Mucosa of descending colon (tissue), 3 donors: ENCODE measurements at places on chromosomes 13 and 19.
A peak's percentile ranks its signal among the peaks of the same experiment; 100 is the strongest.

GRCh38 chr13:48500652-48501197, 32.2 kb downstream of the RCBTB2 start:
- no peak for DNase-seq

- no peak for DNase-seq
Measured at GRCh38 chr13:81133066-81133465, 792.1 kb upstream of the SPRY2 start.

DNA sequence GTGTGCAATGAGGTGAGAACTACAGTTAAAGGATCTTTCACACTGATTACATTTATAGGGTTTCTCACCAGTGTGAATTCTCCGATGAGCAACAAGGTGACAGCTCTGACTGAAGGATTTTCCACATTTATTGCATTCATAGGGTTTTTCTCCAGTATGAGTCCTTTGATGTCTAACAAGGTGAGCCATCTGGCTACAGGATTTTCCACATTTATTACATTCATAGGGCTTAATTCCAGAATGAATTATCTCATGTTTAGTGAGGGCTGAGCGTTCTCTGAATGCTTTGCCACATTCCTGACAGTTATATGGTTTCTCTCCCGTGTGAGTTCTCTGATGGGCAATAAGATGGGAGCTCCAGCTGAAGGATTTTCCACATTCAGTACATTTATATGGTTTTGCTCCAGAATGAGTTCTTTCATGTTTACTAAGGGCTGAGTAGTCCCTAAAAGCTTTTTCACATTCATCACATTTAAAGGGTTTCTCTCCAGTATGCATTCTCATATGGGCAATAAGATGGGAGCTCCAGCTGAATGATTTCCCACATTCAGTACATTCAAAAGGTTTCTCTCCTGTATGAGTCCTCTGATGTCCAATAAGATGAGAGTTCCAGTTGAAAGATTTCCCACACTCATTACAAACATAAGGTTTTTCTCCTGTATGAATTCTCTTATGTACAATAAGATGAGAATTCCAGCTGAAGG, 4.4 kb upstream of the C19orf18 start:
- no peak for DNase-seq

DNA sequence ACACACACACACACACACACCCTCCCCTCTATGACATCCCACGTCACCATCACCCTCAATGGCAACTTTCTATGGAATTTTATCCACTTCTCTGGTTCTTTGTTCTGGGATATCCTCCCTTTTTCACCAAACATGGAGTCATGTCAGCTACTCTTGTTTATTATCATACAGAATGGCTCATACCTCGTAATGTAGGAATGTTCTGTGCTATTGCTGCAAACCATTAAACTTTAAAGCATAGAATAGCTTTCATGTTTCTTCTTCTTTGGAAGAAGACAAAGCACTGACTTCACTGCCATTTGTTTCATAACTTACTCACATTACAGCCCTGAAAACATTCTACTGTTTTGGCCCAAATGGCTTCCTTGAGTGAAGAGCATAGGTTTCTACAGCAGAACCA, 163.4 kb downstream of the FOXO1 start:
- no peak for DNase-seq

DNA sequence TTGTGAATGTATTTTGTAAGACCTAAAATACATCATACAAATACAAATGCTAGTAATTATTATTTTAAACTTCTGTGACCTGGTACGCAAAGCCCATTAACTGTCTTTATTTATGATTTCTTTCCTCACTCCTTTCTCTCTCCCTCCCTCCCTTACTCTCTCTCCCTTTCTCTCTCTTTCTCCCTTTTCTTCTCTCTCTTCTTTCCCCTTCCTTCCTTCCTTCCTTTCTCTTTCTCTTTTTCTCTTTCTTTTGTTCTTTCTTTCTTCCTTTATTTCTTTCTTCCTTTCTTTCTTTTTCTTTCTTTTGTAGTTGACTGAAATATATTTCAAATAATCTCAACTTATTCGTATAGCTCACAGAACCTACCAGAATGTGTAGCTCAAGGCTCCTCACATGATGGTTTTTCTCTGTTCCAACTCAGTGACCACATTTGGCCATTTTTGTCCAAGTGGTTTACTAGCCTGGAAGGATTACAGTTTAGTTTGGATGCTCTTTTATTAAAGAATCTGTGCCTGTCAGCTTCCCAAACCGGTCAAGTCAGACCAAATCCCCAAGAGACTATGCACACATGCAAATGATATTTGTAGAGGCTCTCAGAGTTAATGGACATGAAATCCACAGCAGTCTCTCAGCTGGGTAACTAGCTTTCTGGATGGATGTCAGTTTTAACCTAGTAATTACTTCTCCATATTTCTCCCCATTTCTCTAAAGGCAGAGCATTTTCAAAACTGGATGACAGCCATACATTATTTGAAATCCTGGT, 71.7 kb downstream of the POSTN start:
- no peak for DNase-seq

DNA sequence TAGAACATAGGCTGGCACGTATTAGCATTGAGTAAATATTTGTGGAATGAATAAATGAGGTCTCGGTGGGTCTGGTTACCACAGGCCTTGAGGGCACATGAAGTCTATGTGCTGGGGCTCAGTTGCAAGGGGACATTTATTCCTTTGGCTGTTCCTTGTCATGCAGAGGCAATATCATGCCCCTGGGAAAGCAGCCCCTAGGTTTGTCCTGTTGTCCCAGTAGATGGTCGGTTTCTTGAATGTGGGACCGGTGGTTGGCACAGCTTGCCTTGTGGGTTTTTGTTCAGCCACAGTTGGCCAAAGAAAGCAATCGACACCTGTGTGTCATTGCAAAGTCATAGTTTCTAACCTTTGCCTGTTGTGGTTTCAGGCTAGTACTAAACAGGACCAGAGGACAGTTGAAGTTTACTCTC, 24.7 kb upstream of the GPR183 start:
- no peak for DNase-seq

- DNase-seq = no peak
Measured at GRCh38 chr19:19355606-19356139, 35.0 kb downstream of the MAU2 start.

DNA sequence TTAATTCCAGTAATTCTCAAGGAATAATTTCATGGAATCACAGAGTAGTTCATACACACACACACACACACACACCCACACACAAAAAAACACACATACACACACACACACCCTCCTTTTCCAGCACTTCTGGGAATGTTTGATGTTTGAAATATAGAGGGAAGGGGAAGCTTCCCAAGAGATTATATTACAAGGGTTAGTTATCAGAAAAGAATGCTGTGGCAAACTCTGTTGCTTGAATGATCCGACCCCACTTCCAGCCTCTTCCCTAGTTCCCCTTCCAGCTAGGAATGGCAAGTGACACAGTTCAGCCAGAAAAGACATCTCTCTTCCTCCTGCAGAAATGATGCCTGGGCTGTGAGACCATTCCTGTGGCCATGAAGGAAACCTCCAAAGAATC, 49.9 kb downstream of the KCTD12 start:
- DNase-seq = no peak

DNA sequence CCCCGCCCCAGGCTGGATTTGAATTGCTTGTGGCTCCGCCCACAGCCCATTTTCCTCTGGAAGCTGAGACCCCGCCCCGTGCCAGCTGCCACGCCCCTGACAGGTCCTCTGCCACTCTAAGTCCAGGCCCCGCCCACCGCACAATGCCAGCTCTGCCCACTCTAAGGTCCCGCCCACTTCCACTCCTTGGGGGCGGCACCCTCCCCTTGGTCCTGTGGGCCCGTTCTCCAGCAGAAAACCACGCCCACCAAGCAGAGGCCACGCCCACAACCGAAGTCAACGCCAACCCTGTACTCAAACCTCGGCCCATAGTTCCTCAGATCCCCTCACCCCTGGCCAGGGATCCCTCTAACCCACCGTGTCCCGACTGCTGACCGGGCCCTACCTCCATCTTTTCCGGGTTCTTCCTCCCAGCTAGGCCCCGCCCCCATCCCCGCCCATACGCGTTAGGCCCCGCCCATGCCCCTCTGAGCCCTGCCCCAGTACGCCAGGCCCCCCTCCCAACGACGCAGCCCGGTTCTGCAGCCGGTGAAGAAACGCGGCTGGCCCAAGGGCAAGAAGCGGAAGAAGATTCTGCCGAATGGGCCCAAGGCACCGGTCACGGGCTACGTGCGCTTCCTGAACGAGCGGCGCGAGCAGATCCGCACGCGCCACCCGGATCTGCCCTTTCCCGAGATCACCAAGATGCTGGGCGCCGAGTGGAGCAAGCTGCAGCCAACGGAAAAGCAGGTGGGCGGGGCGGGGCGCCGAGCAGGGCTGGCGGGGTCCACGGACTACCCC, 1.3 kb downstream of the HMG20B start:
- DNase-seq = peak; percentile 98

DNA sequence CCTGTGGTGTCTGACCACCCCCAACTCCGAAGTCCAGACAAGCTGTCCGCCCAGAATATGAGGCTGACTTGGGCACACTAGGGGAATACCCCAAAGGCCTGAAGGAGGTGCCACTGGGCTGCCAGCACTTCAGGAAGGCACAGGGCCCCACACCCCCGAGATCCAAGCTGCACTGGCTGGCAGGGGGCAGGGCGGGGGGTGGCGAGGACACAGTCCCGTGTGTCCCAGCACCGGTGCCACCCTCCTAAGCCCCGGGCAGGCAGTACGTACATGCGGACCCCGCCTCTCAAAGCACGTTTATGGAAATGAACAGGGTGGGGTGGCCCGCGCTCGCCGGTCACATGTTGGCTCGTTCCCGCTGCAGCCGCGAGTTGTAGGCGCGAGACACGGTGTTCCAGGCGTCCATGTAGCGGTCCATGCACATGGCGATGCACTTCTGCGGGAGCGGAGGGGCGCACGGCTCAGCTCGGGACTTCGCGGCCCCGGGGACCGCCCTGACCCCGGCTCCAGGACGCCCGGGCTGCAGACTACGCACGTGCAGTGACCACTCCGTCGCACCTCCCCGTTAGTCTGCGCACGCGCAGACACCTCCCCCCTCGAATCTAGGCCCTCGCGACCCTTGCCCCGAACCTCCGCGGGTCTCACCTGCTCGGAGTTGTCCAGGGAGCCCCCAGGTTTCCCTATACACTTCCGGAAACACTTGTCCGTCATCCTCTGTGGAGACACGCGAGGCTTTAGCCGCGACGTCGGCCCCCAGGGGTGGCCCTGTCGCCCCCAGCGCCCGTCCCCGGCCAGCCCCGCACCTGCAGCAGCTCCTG, 566 bp downstream of the TIMM13 start:
- DNase-seq = peak; percentile 72

DNA sequence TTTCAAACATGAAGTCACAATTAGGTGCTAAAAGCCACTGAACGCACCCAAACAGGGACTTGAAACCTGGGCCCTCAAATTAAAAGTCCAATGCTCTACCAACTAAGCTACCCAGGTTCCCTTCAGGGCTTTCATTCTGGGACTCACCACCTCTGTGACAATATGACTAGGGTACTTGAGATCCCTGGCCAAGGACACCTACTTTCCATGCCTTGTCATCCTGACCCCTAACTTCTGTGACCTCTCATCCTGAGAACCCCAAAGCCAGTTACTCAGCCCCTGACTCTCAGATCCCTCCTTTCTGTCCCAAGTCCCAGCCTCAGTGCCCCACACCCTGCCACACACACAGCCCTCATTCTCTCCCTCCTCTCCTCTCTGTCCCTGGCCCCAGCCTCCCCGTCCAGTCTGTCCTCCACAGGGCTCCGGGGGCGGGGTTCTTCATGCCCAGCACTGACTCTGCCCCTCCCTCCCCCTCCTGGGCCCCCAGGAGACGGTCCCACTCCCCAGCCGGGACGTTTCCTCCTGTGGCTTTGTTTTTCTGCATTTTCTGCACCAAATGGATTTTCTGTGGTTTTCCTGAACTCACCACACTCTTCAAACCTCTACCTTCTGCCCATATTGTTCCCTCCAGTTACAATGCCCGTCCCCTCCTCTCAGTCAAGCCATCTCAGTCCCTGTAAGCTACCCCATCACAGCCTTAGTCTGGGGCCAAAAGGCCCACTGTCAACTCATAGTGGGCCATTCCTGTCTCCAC, 7.0 kb downstream of the RCN3 start:
- no peak for DNase-seq

GRCh38 chr19:3234800-3235199, 10.3 kb downstream of the CELF5 start:
- no peak for DNase-seq

GRCh38 chr13:73934215-73934641, 200.0 kb downstream of the KLF12 start:
- no peak for DNase-seq

DNA sequence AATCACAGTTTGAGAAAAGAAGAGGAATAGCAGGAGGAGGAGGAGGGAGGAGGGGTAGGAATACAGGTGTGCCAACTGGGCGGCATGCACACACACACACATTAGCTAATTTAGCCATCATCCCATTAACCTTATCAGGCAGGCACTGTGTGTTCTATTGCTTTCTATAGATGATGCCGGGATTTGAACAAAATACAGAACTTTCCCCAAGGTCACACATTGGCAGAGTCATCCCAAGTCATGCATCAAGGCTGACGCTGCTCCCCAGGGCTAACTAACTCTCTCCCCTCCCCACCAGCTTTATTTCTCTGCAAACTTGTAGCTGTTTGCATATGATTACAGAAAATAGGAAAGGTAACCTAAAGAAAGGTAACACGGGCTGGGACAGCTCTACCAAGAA, 83.0 kb downstream of the NUFIP1 start:
- no peak for DNase-seq

- no peak for DNase-seq
Measured at GRCh38 chr13:113117911-113118260, 4.7 kb upstream of the F10 start.

DNA sequence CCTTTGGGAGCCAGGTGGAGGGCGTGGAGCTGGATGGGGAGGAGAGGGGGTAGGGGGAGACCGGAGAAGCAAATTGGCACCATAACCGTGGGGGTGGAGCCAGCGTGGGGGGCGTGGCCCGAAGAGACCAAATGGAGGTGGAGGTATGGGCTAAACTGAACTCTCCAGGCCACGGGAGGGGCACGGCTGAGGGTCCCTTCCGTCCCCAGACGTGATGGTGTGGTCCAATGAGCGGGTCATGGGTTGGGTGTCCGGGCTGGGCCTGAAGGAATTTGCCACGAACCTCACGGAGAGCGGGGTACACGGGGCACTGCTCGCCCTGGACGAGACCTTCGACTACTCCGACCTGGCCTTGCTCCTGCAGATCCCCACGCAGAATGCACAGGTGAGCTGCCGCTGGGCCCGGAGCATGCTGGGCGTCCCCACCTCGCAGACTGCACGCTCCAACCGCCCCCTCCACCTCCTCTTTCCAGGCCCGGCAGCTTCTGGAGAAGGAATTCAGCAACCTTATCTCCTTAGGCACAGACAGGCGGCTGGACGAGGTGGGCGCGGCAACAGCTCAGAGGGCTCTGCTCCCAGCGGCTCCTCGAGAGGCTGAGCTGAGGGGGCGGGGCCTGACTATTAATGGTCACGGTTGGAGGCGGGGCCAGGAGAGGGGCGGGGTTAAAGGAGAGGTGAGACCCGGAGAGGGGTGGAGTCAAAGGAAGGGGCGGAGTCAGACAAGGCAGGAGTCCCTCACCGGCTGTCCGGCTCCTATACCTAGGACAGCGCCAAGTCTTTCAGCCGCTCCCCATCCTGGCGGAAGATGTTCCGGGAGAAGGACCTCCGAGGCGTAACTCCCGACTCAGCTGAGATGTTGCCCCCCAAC, 6.2 kb downstream of the HRC start:
- peak; percentile 100 for DNase-seq
